Activated CD4-positive, alpha-beta memory T cell treated with anti-CD3 and anti-CD28 coated beads for 36 hours (primary cell): ENCODE measurements at places on chromosomes 2 and 18. TPM values are rescaled to one million over a fixed set of nuclear protein-coding genes. Genes with fewer than 3 reads are reported as not detected.
A peak's percentile ranks its signal among the peaks of the same experiment; 100 is the strongest.

SPEG gene
- 1.1 TPM for total RNA-seq

CTDP1 gene
- total RNA-seq: 35.4 TPM

CNGA3 gene
- total RNA-seq: not detected

COLEC12 gene
- total RNA-seq: not detected

UGT1A8 gene
- not detected for total RNA-seq

DSEL gene
- total RNA-seq: 0.14 TPM

TLX2 gene
- 0.94 TPM for total RNA-seq

DNA sequence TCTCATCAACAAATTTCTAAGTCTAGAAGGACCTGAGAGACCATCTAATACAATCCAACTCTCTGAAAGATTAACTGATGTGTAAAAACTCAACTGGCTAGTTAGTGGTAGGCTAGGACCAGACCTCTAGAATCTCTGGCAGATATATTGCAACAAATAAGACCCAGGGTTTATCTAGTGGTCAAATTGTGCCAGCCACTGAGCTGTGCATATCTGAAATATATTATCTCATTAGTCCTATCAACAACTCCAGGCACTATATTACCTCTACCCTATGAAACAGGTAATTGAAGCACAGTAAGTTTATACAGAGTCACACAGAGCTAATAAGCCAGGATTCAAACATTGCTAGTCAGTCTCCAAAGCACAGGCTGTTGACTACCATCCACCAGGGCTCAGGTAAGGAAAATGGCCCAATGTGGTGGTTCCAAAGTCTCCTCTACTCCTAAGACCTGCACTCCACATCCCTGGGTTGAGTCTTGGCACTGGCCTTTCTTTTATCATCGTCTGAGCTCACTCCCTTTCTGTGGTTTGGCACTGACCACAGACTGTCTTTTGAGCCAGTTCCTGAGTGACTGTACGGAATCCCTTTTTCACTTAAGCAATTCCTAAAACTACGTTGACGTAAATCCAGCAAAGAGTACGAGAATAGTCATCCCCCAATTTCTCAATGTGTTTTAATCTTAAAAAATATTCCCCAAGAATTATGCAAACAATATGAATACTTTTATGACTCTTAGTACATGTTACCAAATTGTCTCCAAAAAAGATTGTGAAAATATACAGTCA lies 11.9 kb upstream of the PID1 start:
- H3K36me3 ChIP-seq: no peaks in the 10 kb centered on the region
- DNase-seq: no peak
- H3K27ac ChIP-seq: no peak overlapping the region
- H3K4me3 ChIP-seq: no peak overlapping the region
- H3K27me3 ChIP-seq: no peaks in the 10 kb centered on the region
- no peaks in the 10 kb centered on the region for H3K4me1 ChIP-seq

DNA sequence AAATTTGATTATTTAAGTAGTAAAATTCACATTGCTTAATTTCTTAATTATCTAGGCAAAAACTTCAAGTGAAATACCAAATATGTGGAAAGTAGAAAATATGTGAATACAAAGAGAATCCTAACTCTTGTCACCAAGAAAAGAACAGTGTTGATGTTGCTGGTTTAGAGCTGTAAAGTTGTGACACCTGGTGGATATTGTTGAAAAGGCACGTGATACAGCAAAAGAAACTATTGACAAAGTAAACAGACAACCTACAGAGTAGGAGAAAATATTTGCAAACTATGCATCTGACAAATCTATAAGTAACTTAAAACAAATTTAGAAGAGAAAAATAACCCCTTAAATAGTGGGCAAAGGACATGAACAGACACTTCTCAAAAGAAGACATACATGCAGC lies 25.6 kb upstream of the ZC3H15 start:
- H3K4me1 ChIP-seq: no peaks in the 10 kb centered on the region
- DNase-seq: no peak
- H3K27me3 ChIP-seq: no peaks in the 10 kb centered on the region
- no peak overlapping the region for H3K4me3 ChIP-seq

- no peaks in the 10 kb centered on the region for H3K4me1 ChIP-seq
- H3K27ac ChIP-seq: no peak overlapping the region
- no peaks in the 10 kb centered on the region for H3K27me3 ChIP-seq
- H3K4me3 ChIP-seq: no peak overlapping the region
- DNase-seq: no peak
- H3K36me3 ChIP-seq: no peaks in the 10 kb centered on the region
These were observed 282.2 kb upstream of the SOX11 start for GRCh38 chr2:5409898-5410381.

GRCh38 chr2:64565949-64566710 lies 42.0 kb downstream of the AFTPH start:
- no peaks in the 10 kb centered on the region for H3K27me3 ChIP-seq
- no peak overlapping the region for H3K4me3 ChIP-seq
- DNase-seq: no peak
- H3K36me3 ChIP-seq: peaks cover 7% of the 10 kb centered on the region

GRCh38 chr2:216833061-216833460 lies 26.8 kb downstream of the TNP1 start:
- no peak for DNase-seq
- H3K4me1 ChIP-seq: no peaks in the 10 kb centered on the region
- H3K27me3 ChIP-seq: peaks cover 10% of the 10 kb centered on the region
- no peaks in the 10 kb centered on the region for H3K36me3 ChIP-seq

DNA sequence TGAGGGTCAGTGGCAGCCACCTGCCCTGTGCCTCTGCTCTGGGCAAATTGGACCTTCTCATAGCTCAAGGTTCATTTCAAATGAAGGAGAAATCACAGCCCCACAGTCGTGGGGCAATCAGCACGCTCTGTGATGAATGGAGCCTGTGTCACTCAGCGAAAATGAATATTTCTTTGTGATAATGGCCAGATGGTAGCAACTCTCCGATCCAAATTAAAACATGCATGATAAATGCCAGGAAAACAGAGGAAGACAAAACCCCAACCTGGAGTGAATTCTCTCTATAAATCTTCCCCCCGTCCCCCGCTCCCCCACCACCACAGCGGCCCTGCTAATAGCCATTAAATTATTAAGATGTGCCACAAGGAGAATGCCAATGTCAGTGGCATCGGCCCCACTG lies 258.4 kb downstream of the CELF4 start:
- H3K27me3 ChIP-seq: no peaks in the 10 kb centered on the region
- H3K4me3 ChIP-seq: no peak overlapping the region
- no peak overlapping the region for H3K27ac ChIP-seq
- no peak for DNase-seq
- H3K36me3 ChIP-seq: no peaks in the 10 kb centered on the region

DNA sequence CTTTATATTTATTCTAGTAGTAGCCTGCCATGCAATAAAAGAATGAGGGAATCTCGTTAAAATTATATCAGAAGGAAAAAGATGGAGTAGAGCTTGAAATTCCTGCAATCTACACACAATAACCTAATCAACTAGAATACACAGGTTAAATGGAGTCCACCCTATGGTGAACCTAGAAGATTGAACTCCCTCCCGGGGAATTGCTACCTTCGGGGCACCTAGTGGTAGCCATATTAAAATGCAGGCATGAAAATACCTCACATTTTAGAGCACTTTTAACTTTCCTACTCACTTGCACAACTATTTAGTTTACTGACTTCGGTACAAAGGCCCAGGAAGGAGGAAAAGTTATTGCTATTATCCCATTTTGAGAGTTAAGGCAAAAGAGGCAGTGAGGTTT lies 174.5 kb downstream of the SS18 start:
- H3K4me1 ChIP-seq: no peaks in the 10 kb centered on the region
- H3K27ac ChIP-seq: no peak overlapping the region
- H3K27me3 ChIP-seq: no peaks in the 10 kb centered on the region
- no peak for DNase-seq
- H3K36me3 ChIP-seq: no peaks in the 10 kb centered on the region

DNA sequence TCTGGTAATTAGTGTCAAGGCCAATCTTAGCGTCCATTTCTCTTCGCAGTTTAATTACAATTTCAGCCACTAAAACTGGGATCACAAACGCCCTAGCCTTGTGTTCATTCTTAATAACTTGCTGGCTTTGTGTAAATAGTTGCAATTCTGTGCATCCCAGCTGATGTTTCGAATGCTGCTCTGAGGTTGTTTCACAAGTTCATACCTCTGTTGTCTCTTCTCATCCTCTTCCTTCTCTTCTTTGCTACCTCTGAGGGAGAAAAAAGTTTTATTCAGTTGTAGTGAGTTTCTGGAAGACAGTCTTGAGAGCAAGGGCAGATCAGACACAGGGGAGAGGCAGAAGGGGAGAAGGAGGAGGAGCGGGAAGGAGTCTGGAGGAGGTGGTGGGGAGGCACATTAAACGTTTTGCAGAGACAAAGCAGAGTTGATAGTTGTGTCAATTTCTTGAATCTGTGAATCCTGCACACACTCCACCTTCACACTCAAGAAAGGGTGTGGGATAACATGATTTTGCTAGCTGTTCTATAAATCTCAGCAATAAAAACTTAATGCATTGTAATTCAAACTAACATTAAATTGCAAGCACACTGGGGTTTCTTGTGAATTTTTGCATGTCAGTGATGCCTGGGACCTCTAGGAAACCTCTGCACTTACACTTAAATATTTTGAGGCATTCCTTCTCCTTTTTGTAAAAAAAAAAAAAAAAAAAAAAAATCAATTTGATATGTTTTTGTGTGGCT lies 6.8 kb downstream of the MEIS1 start:
- H3K27me3 ChIP-seq: peaks cover 44% of the 10 kb centered on the region
- DNase-seq: no peak
- H3K4me3 ChIP-seq: no peak overlapping the region
- peaks cover 2% of the 10 kb centered on the region for H3K36me3 ChIP-seq
- H3K4me1 ChIP-seq: peaks cover 6% of the 10 kb centered on the region
- H3K27ac ChIP-seq: no peak overlapping the region

GRCh38 chr2:181457121-181457740 lies at the start of gene ITGA4:
ITGA4 (plus strand) TSS chr2:181457386; CDS start chr2:181457655, 269 bp downstream.
- peaks cover 50% of the 10 kb centered on the region for H3K4me1 ChIP-seq
- peak within 1 kb of the TSS; percentile 97 for H3K27ac ChIP-seq
- peaks cover 22% of the 10 kb centered on the region for H3K36me3 ChIP-seq
- H3K27me3 ChIP-seq: no peaks in the 10 kb centered on the region

DNA sequence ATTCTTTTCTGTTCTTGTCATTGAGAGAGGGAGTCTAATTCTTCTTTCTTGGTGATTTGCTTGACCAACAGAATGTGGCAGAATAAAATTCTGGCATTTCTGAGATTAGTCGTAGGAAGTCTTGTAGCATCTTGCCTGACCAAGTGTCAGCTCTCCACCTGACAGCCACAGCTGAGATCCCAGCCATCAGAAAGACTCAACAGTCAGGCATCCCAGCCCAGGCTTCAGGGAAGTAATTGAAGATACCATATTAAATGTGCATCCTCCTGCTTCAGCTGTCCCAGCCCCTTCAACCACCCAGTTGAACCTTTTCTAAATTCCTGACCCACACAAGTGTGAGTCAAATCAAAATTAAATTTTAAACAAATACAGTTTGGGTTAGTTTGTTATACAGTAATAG lies 208.3 kb downstream of the PIK3C3 start:
- no peaks in the 10 kb centered on the region for H3K36me3 ChIP-seq
- H3K27ac ChIP-seq: no peak overlapping the region
- no peak overlapping the region for H3K4me3 ChIP-seq
- H3K27me3 ChIP-seq: no peaks in the 10 kb centered on the region
- no peaks in the 10 kb centered on the region for H3K4me1 ChIP-seq

GRCh38 chr2:84797271-84797670 lies 83.6 kb downstream of the TRABD2A start:
- no peaks in the 10 kb centered on the region for H3K27me3 ChIP-seq
- no peak for DNase-seq
- no peaks in the 10 kb centered on the region for H3K36me3 ChIP-seq

DNA sequence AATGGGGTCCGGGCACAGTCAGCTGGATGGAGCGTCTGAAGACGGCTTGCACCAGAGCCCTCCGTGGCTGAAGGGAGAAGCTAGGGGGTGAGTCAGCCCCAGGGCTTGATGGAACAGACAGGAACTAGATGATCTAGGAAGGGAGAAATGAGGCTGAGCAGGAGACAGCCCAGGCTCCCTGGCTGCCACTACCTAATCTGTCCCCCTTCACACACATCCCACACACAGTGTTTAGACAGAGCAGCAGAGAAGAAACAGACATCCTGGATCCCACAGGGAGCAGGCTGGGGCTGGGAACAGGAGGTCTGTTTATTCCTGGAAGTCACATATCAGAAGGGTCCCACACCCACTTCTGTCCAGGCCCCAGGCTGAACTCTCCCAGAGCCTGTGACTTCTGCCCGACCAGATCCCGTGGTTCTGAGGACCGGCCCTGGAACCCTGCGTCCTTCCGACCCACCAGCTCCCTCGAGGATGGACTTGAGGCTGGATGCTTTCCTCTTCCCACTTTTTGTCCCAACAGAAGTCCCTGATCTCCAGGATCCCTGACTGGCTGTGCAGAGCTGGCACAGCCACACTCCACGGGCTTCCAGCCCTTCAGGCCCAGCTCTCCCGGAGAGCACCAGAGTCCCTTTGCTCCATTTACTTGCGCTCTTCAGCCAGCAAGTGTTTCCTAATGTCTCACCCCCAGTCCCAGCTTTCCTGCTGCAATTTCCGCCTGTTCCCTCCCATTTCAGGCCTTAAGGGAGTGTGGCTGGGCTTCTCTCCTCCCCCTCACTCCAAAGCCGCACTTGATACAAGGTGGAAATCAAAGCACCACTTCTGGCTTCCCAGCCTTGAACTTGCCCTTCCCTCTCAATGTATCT lies 1.5 kb upstream of the GPBAR1 start:
- peaks cover 29% of the 10 kb centered on the region for H3K4me1 ChIP-seq
- H3K27ac ChIP-seq: no peak overlapping the region
- peaks cover 14% of the 10 kb centered on the region for H3K36me3 ChIP-seq
- DNase-seq: no peak
